ENCODE measurements at places on chromosomes 7 and 10.

- no peak for DNase-seq
Measured at GRCh38 chr10:101241840-101242707, 12.8 kb upstream of the LBX1 start.

GRCh38 chr10:104580774-104581675 is 60.1 kb upstream of the SORCS3 start:
- peak; percentile 32 for DNase-seq

DNA sequence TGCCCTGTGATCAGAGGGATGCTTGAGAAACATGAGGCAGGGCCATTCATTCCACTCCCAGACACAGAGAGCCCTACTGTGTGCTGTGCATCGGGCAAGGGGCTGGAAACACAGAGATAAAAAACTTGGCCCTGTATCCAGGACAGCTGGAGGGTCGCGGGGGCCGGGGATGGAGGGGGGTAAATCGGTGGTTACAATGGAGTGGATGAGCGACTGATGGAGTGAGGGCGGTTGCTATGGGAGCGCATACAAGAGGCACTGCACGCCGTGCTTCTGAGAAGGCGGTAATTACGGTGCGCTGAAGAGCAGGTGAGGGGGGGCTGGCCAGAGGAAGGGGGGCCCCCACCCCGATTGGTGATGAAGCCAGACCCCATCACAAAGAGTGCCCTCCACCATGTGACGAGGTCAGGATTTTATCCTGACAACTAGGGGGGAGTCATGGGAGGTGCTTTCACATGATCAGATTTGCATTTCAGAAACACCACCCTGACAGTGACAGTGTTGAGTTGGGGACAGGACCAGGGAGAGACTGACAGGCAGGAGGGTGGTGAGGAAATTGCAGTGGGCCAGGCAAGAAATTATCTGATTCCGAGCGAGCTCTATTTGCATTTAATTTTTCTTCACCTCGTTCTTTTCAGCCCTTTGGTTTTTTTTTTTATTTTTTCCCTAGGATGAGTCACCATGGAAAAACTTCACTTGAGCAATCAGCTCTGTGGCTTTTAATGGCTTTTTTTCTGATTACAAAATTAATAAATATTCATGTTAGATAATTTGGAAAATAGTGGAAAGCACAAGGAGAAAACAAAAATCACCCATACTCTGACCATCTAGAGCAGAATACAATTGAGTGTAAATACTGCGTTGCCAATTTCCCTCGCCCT is 7.8 kb downstream of the CPA5 start:
- no peak for DNase-seq

DNA sequence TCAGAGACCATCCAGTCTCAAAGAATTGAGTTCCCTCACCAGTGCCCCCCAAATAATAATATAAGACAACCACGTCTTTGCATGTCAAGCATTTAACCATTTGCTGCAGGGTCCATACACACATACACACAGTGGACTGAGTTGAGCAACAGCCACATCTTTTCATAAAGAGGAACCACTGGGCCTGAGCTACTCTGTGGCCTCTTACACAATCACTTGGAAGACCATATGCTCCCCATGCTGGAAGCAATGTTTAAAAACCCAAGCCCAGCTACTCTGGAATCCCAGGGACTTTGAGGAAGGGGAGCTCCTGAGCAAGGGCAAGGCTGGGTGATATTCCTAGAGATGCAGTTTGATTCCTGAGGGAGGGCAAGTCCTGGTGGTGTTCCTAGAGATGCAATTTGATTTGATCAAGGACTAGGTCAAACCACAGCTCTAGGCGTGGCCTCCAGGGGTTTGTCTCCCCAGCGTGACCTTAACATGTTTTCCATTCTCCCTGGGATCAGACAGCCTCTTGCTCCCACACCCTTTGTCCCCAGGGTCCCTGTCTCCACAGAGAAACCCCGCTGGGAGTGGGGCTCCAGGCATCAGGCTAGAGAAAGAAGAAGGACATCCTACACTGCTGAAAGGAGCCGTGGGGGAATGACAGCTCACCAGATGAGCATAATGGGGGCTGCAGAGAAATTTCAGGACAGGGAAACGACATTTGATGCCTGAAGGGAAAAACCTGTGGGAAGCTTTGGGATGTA is 376.2 kb upstream of the MGMT start:
- no peak for DNase-seq

DNA sequence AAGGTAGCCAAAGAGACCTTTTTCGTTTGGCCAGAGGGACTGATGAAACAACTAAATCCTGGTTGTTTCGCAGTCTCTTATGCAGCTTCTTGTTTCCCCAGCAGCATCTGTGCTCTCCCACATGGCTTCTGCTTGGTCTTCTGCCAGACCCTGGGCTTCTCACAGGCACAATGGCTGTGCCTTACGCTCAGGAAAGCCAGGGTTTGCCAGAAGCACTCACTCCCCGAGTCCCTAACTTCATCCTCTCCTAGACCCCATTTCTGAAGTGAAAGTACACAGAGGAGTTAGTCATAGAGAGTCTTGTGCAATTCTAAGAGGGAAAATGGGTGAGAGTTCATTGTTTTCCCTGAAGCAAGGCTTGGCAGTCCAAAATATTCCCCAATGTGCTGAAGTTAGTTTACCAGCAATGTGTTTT is 121.7 kb downstream of the EVX1 start:
- no peak for DNase-seq

- no peak for DNase-seq
Measured at GRCh38 chr7:114936471-114936870, 14.6 kb downstream of the MDFIC start.

GRCh38 chr10:94546049-94546900 is 687 bp downstream of the HELLS start:
- no peak for DNase-seq

GRCh38 chr10:116670706-116671105 is 50.0 kb downstream of the PNLIPRP2 start:
- no peak for DNase-seq

GRCh38 chr10:103495321-103495720 is 1.8 kb downstream of the NEURL1 start:
- DNase-seq = no peak

Measured in D721Med (cell line).